ENCODE measurements at places on chromosomes 7 and 10. TPM values are rescaled to one million over a fixed set of nuclear protein-coding genes. Genes with fewer than 3 reads are reported as not detected.

Gene GBX1
- total RNA-seq, result not detected

Gene STEAP2
- total RNA-seq, result 0.31 TPM

Gene CCSER2
- 34.4 TPM for total RNA-seq

Gene SORBS1
- total RNA-seq, result 53.7 TPM

Gene GRID2IP
- not detected for total RNA-seq
